Osteocyte (in vitro differentiated cells): ENCODE measurements at places on chromosomes 4 and X.

DNA sequence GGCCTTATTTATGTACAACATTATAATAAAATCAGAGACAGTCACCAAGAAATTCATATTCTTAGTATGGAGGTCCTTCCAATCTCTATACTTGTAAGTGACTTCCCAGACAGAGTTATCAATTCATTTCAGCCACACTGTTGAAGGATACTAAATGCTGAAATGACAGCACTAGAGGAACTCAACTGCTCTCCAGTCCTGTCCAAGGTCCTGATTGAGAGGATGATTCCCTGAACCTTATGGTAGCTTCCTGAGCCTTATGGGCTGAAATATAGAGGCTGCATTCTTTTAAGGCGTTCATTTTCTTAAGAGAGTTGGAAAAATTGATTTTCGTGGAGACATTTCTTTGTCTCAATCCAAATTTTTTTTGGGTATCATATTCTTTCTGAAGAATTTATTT is 205.9 kb downstream of the TLL1 start:
- no peak overlapping the region for H3K4me3 ChIP-seq
- H3K27ac ChIP-seq = no peak overlapping the region
- no peaks in the 10 kb centered on the region for H3K27me3 ChIP-seq
- DNase-seq = no peak
- peaks cover 52% of the 10 kb centered on the region for H3K36me3 ChIP-seq

DNA sequence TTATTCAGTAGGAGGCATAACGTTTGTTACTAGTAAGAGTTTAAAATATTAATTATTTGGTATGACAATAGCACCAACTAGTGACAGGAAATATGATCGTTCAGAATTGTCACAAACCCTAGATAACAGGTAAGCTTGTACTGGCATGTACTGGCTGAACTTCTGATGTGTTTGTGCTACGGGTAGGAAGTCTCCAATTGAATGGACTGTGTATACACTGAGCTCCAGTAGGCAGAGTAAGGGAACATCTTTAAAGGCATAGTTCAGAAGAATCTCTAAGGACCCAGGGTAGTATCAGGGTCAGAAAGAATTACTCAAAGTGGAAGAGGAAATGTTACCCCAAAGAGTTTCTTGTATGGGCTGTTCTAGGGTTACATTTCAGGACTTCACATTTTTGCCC is 230.4 kb downstream of the EDA2R start:
- H3K4me1 ChIP-seq = no peaks in the 10 kb centered on the region
- H3K4me3 ChIP-seq = no peak overlapping the region
- no peak overlapping the region for H3K27ac ChIP-seq

DNA sequence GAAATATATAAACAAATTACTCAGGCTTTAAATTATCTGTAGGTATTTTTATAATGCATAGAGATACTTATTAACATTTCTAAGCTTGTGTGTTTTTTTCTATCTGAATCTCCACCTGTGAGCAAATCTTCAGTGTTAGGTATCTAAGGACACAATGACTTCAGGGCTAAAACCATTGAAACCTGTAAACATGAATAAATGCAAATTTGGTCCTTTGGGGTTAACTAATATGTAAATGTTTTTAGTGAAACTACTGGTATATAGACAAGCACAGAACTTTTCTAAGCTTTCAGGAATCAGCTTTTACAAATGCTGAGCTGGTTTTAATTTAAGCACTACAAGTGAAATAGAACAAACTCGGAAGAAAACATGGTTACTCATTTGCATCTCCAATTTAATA is 147.9 kb downstream of the FBXO8 start:
- H3K36me3 ChIP-seq = no peaks in the 10 kb centered on the region
- H3K27me3 ChIP-seq = peaks cover 22% of the 10 kb centered on the region
- H3K4me3 ChIP-seq = no peak overlapping the region
- H3K4me1 ChIP-seq = no peaks in the 10 kb centered on the region

GRCh38 chrX:9789555-9789954 is 3.3 kb downstream of the SHROOM2 start:
- no peaks in the 10 kb centered on the region for H3K27me3 ChIP-seq
- H3K4me1 ChIP-seq = peaks cover 26% of the 10 kb centered on the region
- no peaks in the 10 kb centered on the region for H3K36me3 ChIP-seq
- no peak for DNase-seq
- H3K4me3 ChIP-seq = no peak overlapping the region

DNA sequence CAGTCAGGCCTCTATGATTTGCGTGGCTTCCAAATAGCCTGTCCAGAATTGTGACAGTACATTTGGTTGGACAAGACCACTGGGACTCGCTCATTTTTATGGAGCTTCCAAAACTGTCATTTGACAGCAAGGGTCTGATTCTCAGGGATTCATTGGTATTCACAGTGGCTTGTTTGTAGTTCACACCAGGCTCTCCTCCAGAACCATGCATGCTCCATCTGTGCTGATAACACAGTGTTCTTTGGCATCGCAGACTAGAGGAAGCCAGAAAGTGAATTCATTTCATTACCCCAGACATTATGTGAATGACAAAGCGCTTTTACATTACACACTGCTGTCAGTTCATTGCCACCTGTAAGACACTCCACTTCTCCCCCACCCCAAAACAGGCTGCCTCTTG is 208.3 kb downstream of the ARHGAP10 start:
- no peak for DNase-seq
- no peak overlapping the region for H3K4me3 ChIP-seq
- no peaks in the 10 kb centered on the region for H3K27me3 ChIP-seq
- no peak overlapping the region for H3K27ac ChIP-seq
- peaks cover 12% of the 10 kb centered on the region for H3K4me1 ChIP-seq

DNA sequence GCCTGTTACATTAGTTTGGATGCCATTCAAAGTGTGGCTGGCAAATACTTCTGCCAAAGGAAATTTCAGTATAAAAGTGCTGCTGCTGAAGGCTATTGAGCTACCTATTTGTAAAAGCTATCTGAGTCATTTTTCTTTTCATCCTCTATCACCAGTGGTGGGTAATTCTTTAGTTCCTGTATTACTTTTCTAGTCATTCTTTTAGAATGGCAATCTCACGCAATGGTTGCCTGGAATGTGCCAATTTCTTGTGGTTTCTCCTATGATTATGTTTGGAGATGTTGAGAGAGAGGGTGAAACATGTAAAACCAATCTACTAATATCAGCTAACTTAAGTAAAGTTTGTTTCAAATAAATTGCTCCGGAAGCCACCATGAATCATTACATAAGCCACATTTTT is 685.0 kb downstream of the RAPGEF2 start:
- no peaks in the 10 kb centered on the region for H3K27me3 ChIP-seq
- no peak overlapping the region for H3K27ac ChIP-seq
- DNase-seq = no peak
- no peaks in the 10 kb centered on the region for H3K36me3 ChIP-seq

- no peaks in the 10 kb centered on the region for H3K27me3 ChIP-seq
- no peak for DNase-seq
- H3K4me3 ChIP-seq = peak overlapping the region; percentile 68
- peak overlapping the region; percentile 92 for H3K27ac ChIP-seq
- peaks cover 18% of the 10 kb centered on the region for H3K4me1 ChIP-seq
These were observed 29.5 kb downstream of the TAPT1 start for GRCh38 chr4:16196482-16197393.

- H3K4me1 ChIP-seq = peaks cover 57% of the 10 kb centered on the region
- H3K27me3 ChIP-seq = no peaks in the 10 kb centered on the region
- no peaks in the 10 kb centered on the region for H3K36me3 ChIP-seq
- no peak for DNase-seq
These were observed 47.9 kb downstream of the CXCL1 start for GRCh38 chr4:73917081-73917501.

DNA sequence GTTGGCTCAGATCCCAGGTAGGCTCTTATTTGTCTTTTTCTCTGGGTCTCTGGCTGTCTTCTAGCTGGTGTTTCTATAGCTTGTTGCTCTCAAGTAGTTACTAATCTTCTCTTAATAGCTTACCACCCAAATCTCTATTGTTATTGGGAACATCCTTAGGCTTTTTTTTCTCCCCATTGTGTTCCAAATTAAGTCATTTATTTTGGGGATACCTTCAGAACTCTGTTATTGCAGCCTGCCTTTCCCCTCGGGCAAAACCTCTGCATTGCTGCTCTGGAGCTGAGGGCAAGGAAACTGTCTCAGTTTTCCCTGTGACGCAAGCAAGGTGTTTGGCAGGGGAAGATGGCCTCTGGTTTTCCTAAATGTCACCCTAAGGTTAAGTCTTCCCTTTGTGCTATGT is 338.1 kb upstream of the ZCCHC13 start:
- peaks cover 30% of the 10 kb centered on the region for H3K36me3 ChIP-seq
- no peaks in the 10 kb centered on the region for H3K27me3 ChIP-seq
- H3K27ac ChIP-seq = no peak overlapping the region
- DNase-seq = no peak

DNA sequence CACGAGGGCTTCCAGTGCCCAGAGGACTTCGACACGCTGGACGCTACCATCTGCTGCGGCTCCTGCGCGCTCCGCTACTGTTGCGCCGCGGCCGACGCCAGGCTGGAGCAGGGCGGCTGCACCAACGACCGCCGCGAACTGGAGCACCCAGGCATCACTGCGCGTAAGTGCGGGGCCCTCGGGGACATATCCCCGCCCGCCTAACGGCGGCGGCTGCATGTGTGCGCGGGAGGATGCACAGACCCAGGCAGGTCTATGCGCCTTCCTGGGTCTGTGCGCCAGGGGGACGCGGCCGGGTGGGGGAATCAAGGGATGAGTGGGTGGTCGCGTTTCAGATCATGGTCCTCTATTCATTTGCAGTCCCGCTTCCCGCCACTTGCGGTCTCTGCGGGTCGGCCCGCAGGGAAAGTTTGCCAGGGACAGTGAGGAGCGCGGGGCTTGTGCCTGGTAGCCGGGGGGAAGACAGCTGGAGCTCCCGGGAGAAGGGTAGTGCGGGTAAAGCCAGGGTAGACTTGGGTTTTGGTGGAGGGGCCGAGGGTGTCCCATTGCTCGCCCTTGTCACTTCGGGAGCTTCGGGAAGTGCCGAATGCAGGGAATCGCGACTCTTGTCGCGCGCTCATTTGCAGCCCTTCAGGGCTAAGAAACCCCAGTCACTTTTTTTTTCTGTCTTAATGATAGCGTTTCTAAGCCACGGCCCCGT is 1.0 kb downstream of the SHISA3 start:
- no peak for DNase-seq
- peaks cover 2% of the 10 kb centered on the region for H3K36me3 ChIP-seq
- peaks cover 41% of the 10 kb centered on the region for H3K4me1 ChIP-seq
- no peak overlapping the region for H3K27ac ChIP-seq

DNA sequence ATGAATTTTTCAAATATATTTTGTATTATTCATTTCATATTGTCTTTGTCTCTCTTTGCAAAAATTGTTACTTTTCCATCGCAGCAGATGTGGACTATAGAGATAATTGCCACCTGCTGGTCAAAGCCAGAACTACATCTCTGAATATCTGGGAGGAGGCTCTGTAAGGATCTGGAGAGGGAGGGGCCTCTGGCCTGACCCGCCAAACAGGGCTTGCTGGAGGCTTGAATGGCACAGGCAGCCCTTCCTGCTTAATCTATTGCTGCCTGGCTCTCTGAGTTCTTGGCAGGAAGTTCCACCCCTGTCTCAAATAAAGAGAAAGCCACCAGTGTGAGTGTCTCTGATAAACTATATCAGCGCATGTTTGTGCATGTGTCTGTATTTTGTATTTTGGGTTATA is 132.4 kb downstream of the ZMAT1 start:
- no peaks in the 10 kb centered on the region for H3K36me3 ChIP-seq
- no peak for DNase-seq
- no peak overlapping the region for H3K27ac ChIP-seq
- H3K27me3 ChIP-seq = no peaks in the 10 kb centered on the region
- no peaks in the 10 kb centered on the region for H3K4me1 ChIP-seq

DNA sequence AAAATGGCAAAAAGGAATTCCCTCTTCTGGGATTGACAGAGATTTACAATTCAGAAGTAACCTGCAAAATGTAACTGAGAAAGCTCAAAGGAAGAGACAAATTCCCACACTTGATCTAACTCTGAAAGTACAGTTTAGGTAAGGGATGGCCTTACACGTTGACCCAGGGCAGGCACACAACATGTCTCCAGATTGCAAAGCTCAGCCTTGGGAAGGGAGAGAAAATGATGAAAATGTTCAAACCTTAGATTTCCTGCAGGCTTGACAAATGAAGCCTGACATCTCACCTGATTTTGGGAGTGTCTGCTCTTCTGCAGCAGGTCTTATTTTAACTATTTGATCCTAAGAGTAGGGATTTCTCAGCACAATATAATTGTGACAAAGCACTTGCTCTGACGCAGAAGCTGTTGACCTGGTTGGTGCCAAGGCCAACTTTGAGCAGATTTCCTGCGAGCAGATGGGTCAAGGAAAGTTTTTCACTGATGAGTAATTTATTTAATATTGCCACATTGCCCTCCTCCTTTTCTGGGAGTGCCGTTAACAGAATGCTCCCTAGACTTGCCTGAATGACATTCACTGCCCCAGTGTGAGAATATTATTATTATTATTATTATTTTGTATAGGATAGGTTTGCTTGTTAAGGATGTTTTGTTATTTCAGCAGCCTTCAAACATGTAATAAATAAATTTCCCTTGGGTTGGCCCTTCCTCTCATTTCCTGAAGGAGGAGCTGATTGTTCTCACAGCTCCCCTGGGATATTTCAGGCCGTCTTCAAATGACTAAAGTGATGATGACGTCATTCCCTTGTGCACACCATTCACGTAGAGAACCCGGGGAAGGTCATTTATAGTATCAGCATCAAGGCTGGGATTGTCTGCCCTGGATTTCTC is 157.1 kb downstream of the VEGFC start:
- no peak overlapping the region for H3K4me3 ChIP-seq
- H3K36me3 ChIP-seq = no peaks in the 10 kb centered on the region
- H3K4me1 ChIP-seq = no peaks in the 10 kb centered on the region
- no peak overlapping the region for H3K27ac ChIP-seq
- DNase-seq = no peak
- H3K27me3 ChIP-seq = peaks cover 7% of the 10 kb centered on the region

DNA sequence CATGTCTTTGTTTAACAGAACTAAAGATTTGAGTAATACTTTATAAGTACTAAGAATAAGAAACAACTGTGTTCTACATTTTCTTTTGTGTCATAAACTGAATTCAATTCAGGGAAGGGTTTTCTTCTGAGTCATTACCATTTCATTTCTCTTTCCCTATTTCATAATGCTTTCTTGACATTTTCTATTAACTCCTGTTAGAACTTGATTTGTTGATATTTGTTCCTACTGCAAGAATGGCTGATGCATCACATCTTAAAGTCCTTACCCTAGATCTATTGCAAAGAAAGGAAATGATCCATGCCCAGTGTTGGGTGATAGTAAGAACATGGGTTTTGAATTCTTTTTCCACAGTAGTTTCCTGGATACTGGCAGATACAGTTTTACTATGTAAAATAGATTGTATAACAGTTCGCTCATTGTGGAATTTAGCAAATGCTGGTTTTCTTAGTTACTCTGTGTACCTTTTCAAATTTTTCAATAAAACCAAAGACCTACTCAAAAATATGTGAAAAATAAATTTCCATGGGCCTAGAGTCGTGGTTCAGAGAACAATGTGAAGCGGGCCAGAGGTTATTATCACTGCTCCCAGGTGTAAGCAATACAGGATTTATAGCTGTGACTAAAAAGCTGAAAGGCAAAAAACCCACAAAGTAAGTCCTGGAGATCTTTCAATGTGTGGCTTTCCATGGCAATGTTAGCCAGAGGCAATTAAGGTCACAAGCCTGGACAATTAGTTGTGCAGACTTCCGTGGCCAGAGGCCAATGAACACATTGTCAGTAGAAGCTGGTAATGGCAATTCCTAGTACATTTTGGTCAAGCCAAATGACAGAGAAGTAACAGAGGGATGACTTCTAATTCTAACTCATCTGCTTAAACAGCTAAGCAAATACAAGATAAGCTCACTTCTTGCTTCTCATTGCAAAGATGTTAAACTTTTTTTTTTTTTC is 127.3 kb upstream of the FAT4 start:
- no peak overlapping the region for H3K27ac ChIP-seq
- peaks cover 8% of the 10 kb centered on the region for H3K4me1 ChIP-seq
- DNase-seq = no peak
- no peak overlapping the region for H3K4me3 ChIP-seq
